ENCODE measurements at places on chromosomes 1 and 21.
A peak's percentile ranks its signal among the peaks of the same experiment; 100 is the strongest.

DNA sequence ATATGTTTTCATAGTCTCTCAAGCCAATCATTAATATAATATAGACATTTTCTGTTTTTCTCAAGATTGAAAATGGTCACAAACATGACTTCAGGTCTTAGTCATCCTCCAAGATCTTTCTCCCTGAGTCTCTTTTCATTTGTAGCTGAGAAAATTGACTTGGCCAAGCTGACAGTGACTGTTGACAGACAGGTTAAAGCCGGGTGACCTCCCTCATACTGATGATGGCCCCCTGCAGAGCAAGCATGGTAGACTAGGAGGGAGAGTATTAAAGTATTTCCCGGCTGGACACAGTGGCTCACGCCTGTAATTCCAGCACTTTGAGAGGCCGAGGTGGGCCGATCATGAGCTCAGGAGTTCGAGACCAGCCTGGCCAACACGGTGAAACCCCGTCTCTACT lies 6.8 kb upstream of the KIAA1614 start:
- DNase-seq: no peak

GRCh38 chr1:226710501-226710900 lies 28.6 kb downstream of the ITPKB start:
- DNase-seq: no peak

DNA sequence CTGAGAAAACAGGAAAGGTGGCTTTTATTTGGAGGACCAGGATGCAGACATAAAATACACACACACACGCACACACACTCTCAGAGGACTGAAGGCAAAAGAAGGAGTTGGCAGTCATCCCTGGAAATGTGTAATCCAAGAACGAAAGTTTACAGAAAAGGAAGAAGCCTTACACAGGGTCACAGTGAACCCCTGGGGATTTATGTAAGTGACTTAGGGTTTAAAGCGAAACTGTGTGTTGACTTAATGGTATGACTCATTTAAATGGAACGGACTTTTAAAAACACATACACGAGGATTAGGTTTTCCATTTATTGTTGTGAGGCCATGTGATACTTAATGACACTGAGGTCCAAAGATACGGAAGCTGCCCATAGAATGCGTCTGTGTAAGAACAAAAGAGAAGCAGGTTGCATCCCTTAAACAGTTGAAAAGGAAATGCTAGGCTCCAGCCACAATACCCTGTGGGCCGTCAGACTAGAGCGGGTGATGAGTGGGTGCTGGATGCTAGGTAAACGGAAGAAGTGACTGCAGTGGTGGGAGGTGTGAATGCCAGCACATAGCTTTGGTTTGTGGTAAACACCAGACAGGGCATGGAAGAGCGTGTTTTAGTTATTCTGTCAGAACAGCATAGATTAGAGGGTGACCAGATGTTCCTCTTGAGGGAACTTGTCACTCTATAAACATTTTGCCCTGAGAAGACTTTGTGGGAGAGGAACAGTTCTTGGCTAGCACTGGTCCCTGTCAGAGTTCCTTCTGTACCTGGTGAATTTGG lies 21.6 kb upstream of the BCL10 start:
- peak; percentile 97 for DNase-seq

GRCh38 chr21:15227919-15228318 lies 163.1 kb upstream of the NRIP1 start:
- DNase-seq: no peak

DNA sequence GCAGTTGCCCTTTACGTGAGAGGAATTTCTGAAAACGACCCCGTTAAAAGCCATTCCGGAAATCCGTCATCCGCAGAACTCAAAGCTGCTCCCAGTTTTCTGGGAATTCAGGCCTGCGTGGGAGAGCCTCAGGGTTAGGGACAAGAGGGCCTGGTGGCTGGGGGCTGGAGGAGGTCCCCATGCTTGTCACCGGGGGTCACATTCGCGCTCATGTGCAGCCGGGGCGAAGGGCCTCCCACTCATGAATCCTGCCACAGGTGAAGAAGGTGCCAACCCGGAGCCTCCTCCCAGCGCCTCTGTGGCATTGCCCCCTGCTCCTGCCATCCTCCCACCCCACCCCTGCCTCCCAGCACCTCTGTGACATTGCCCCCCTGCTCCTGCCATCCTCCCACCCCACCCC lies 98.3 kb downstream of the PRDM16 start:
- DNase-seq: no peak

GRCh38 chr1:191536791-191537429 lies 621.4 kb upstream of the RGS18 start:
- DNase-seq: no peak

DNA sequence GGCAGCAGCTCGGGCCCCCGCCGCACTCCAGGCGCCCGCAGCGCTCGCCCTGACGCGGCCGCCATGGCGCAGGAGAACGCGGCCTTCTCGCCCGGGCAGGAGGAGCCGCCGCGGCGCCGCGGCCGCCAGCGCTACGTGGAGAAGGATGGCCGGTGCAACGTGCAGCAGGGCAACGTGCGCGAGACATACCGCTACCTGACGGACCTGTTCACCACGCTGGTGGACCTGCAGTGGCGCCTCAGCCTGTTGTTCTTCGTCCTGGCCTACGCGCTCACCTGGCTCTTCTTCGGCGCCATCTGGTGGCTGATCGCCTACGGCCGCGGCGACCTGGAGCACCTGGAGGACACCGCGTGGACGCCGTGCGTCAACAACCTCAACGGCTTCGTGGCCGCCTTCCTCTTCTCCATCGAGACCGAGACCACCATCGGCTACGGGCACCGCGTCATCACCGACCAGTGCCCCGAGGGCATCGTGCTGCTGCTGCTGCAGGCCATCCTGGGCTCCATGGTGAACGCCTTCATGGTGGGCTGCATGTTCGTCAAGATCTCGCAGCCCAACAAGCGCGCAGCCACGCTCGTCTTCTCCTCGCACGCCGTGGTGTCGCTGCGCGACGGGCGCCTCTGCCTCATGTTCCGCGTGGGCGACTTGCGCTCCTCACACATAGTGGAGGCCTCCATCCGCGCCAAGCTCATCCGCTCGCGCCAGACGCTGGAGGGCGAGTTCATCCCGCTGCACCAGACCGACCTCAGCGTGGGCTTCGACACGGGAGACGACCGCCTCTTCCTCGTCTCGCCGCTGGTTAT lies 2.8 kb downstream of the KCNJ9 start:
- DNase-seq: peak; percentile 16

- peak; percentile 67 for DNase-seq
Measured at GRCh38 chr1:190205713-190206112, 272.0 kb downstream of the BRINP3 start.
